NCI-H1436 treated with DMSO at 0.1 percent for 48 hours (cell line): ENCODE measurements at places on chromosomes 12 and 14.

- DNase-seq: no peak
These were observed 2.3 kb downstream of the PIWIL1 start for GRCh38 chr12:130339951-130340350.

DNA sequence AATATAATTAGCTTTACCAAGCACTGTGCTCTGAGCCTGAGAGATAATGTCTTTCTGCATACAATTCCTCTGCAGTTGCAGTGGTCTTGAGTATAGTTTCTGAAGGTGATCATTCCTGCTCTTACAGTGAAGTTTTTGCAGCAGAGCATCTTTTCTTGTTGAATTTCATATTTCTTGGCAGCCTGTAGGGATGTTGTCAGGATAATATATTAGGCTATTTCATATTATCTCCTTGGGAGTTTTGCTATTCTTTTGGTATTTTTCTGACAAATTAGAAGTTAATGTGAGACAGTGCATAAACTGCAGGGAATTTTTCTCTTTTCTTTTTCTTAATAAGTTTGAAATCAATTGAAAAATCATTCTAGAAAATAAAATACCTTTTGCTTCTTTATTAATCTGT lies 1502.6 kb upstream of the FLRT2 start:
- no peak for DNase-seq

DNA sequence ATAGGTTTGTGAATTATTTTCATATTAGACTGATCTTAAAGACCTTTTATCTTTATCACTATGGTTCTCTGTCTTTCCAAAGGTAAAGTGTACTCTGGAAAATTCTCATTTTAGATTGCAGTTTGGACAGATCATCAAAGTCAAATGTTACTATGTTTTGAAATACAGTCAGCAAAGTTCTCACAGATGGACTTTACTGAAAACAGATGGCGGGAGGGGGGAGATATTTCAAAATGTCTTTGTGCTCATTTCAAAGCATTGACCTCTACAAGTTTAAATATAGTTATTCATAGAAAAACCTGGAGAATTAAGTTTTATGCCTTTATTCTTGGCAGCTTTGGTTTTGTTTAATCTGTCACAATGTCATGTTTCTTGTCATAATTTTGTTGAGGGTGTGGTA lies 51.8 kb upstream of the LRTM2 start:
- DNase-seq: no peak

- no peak for DNase-seq
These were observed 816.9 kb downstream of the AACS start for GRCh38 chr12:125882141-125882540.

DNA sequence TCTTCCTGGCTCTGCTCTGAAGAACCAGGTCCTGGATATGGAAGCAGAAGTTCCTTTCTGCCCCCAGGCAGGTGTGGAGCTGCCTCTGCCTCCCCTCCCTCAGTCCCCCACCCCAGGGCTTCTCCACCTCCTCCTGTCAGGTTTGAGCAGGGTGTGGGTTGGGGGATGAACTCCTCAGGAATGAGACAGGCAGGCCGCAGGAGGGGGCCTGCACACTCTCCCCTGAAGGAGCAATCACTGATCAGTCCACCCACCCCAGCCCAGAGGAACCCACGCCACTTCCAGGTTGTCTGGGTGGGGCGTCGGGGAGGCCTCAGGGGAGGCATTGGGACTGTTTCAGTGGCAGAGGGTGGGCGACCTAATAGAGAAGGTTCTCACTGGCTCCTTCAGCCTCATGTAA lies 26.6 kb downstream of the FAIM2 start:
- no peak for DNase-seq

- no peak for DNase-seq
These were observed 37.4 kb downstream of the NDUFA12 start for GRCh38 chr12:94965982-94966630.

DNA sequence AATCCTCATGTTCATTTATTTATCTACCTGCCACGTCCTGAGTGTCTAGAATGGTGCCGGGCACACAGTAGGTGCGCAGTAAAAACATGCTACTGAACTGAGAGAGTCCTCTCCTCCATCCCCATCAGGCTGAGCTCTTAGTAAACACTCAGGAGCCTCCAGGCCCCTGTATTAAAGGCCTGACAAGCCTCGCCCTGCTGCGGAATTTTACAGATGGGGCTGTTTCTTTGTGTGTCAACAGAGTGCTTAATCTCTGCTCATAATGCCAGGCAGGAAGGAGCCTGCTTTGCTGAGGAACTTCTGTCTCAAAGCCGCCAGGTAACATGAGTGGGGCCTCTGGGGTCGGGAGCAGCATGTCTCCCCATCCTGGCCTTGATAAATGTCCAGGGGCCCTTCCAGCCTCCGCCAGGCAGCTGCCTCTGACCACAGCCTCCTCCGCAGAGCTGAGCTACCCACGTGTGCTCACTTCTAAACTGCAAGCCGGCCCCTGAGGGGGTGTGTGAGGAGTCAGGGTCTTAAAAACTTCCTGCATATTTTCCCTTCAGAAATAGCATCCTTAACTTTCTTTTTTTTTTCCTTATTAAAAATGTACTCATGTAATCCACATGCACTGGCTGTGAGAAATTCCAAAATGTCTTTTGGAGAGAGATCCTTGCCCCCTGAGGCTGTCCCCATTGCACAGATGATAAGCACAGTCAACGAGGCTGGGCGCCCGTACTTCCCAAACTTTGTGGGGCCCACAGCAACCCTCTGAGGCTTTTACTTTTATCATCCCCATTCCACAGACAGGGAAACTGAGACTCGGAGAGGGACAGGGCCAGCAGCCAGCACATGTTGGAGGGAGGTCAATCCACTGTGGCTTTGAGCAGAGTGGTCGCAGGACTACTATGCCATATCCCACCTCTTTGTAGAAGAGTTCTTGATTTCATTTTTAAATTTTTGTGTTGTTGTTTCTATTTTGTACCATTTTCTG lies 116.0 kb upstream of the NCOR2 start:
- DNase-seq: no peak

DNA sequence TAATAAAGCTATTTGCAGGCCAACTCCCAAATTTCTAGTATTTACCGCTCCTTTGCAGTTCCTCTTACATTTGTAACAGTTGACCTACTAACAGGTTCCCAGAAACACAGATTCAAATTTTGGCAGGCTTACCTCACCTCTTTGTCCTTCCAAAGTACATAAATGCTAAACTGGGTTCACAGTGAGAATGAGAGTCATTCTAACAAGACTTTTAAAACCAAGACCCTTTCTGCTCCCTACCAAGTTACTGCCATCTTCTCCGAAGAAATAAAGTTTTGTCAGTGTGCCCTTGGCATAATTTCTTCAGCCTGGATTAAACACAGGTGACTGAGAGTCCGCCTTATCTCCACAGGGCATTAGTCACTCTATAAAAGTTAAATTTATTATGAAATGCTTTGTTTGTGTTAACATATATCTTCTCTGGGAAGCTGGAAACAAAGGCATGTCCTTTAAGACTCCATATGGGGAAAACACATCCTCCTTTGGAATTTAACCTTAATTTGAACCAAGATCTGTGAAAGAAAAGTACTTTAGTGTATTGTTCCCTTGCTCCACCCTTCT lies 28.2 kb downstream of the FOXA1 start:
- DNase-seq: no peak

GRCh38 chr14:30180219-30180618 lies 252.6 kb upstream of the PRKD1 start:
- no peak for DNase-seq

- no peak for DNase-seq
These were observed 323.1 kb downstream of the CACNA1C start for GRCh38 chr12:2375871-2376270.

GRCh38 chr14:34098045-34098984 lies 147.4 kb upstream of the EGLN3 start:
- DNase-seq: no peak

DNA sequence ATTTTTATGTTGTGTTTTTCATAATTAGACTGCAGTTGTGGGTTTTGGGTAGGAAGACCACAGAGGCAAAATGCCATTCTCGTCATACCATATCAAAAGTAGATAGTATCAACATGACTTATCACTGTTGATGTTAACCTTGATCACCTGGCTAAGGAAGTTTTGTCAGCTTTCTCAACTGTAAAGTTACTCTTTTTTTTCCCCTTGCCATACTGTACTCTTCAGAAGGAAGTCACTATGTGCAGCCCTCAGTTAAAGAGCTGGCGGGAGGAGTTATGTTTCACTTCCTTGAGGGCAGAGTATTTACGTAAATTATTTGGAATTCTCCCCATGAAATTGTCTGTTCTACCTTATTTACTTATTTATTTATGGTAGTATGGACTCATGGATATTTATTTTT lies 78.7 kb downstream of the PRORP start:
- DNase-seq: no peak

- DNase-seq: no peak
These were observed 473 bp upstream of the TMEM19 start for GRCh38 chr12:71685312-71685906.

GRCh38 chr12:46934374-46935111 lies 108.7 kb upstream of the SLC38A4 start:
- DNase-seq: no peak

DNA sequence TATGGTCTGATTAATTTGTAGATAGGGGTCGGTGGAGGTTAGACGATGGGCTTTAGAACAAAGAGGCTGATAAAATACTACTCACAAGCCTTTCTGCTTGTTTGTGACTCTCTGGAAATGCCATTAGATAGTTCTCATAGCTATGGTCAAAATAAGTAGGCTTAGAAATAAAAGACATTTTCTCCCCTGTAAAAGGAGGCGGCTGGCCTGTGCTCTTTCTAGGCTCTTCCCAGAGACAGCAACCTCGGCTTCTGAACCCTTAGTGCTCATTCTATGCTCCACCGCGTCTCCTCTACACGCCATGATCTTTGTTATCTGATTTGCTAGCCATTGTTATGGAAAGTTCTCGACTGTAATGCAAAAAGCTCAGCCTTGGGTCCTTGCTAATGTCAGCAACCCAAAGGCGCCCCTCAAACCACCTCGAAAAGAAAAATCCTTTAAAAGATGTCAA lies 64.5 kb downstream of the CRADD start:
- no peak for DNase-seq
